ENCODE measurements at places on chromosomes 6 and 20.

DNA sequence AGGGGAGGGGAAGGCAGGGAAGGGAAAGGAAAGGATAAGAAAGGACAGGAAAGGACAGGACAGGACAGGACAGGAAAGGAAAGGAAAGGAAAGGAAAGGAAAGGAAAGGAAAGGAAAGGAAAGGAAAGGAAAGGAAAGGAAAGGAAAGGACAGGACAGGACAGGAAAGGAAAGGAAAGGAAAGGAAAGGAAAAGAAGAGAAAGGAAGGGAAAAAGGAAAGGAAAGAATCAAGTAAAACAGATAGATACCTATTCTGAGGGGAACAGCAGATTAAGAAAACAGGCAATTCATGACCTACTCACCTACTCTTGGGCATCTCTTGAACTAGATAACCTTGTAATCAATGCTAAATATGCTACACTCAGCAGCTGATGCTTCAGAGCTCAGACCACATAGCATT, 265.4 kb downstream of the SYNE1 start:
- no peak for DNase-seq

DNA sequence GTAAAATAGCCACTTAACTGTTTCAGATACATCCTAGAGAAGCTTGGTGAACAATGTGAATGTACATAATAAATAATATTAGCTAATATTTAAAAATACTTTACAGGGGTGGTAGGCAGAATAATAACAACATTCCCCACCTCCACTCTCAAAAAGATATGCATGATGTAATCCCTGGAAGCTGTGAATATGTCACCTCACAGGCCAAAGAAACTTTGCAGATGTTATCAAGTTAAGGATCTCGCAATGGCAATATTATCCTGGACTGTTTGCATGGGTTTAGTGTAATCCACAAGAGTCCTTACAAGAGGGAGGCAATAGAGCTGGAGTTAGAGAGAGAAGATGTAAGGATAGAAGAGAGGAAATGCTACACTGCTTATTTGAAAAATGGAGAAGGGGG, 7.0 kb upstream of the PTPRK start:
- no peak for DNase-seq

DNA sequence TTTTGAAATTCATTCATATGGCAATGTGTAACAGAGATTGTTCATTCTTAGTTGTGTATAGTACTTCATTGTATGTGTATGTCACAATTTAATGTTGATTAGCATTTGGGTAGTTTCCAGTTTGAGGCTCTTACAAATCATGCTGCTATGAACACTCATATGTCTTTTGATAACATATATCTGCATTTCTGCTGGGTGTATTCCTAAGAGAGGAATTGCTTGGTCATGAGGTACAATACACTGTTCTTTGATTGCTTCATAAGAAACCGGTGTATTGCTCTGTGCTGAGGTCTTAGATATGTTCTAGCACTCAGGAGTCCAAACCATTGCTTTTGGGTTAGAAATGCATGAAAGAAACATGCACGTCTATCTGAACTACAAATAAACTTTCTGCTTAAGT, 492.9 kb upstream of the JAG1 start:
- DNase-seq, result peak; percentile 50

GRCh38 chr20:23112595-23112994, 26.5 kb upstream of the CD93 start:
- DNase-seq, result no peak

DNA sequence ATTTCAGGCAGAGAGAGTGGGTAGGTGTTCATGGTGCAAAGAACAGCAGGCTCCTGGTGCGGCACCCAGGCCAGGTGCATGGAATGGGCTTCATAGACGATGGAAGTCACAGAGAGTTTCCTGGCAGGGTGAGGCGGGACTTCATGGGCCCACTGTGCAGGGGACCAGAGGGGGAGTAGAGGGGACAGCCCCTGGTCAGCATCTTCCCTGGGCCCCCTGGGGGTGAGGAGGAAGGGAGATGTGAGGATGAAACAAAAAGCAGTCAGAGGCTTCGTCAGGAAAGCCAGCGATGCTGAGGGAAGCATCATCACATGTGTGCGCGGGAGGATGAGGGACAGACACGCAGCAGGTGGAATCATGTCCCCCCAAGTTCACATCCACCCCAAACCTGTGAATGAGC, 2.4 kb upstream of the THBS2 start:
- no peak for DNase-seq

DNA sequence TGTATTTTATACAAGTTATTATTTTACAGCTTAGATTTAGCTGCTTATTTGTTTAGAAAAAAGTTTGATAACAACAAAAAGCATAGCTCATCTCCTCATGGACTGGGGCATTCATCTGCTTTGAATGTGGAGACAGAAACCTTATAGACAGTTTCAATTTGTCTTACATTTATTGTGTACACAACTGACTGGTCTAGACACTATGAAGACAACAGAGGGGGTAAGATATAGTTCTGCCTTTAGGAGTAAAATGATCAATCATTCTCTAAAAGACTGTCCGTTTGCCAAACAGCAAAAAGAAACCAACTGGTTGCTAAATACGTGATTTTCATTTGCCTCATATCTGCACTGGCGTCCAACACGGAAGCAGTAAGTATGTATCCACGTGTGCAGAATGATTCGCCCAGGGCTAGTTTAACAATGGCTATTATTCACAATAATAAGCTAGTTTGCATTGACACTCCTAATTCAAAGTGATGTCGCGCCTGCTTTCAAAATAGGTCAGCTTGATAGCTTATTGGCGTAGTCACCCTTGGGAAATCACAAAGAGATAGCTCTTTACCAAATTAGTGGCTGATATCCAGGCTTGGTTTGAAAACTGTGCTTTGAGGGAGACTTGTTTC, 153.6 kb downstream of the BMP2 start:
- no peak for DNase-seq

GRCh38 chr6:100176311-100176950, 182.4 kb upstream of the MCHR2 start:
- DNase-seq, result peak; percentile 26

Data from cardiac muscle cell (in vitro differentiated cells and primary cell).